ENCODE measurements at places on chromosomes 1 and 21.

- DNase-seq: no peak
Measured at GRCh38 chr21:41048623-41049022, 119.3 kb upstream of the BACE2 start.

GRCh38 chr1:201450721-201451291 lies 18.2 kb downstream of the PHLDA3 start:
- DNase-seq: no peak

- DNase-seq: no peak
Measured at GRCh38 chr1:168506204-168506819, 37.5 kb downstream of the XCL2 start.

DNA sequence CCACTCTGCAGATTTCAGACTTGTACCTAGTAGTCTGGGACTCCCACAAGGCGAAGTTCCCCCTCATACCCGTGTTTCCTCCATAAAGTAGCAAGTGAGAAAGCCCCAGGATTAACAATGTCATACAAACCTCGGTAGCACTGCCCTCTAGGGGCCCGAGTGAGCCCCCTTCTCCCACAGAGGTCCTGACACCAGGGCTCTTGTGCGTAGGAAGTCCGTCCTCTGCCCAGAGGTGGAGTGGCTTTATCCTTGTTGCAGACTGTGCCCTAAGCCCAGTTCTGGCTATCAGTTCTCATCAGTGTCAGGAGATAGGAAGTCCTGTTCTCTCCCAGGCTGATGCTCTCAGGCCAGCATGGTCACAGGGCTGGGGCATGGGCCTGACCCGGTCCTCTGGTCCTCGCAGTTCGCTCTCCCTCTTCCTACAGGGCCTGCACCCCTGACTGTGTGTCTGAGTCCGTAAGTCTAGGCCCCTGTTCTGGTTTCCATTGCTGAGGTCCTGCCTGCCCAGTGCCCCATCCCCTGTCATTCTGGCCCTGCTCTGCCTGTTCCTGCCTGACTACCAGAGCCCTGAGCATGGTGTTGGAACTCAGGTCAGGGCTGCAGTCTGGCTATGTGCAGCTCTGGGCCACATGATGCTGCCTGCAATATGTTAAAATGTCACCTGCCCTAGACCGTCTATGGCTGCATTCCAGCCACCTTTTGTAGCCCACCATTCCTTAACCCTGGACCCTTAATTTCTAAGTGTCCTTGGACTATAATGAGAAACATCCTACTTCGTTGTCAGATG lies 285.6 kb downstream of the ASTN1 start:
- DNase-seq: peak; percentile 15

- peak; percentile 85 for DNase-seq
Measured at GRCh38 chr1:199684686-199685273, 342.7 kb upstream of the NR5A2 start.
